Activated naive CD4-positive, alpha-beta T cell treated with Interleukin-2 at 50 U/mL for 16 hours (primary cell): ENCODE measurements at places on chromosomes 11 and 22.

GRCh38 chr11:65382804-65383368, 440 bp upstream of the SLC25A45 start:
- no peak for DNase-seq

DNA sequence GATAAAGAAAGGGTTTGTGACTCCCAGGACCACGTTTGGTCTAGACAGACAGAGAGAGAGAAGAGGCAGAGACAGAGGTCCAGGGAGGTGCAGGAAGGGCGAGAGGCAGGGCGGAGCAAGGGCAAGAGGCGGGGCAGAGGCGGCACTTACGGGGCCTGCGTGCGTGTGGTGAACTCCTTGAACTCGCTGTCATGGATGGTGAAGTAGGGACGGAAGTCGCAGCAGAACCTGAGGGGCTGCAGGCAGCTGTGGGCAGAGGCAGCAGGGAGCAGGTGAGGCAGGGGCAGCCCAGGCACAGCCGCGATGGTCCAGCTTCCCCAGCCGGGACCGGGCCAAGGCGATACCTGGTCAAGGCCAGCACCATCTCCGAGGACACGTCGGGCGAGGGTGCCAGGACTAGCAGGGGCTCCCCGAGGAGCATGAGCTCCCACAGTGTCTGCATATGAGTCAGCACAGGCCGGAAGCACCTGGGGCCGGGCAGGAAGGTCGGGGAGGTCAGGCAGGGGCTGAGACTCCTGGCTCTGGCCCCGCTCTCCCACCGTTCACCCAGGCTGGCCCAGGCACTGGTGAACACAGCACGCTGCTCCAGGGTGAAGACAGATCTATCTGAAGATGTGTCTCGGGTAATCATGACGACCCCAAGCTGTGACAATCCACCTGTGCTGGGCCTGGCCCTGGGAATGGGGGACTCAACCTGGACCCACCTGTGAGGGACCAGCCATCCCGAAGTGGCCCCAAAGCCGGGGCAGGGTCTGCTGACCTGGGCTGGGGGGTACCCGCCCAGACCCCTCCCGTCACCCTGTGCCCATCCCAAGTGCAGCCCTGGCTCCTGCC, 7.2 kb upstream of the PLXNB2 start:
- DNase-seq, result peak; percentile 80

GRCh38 chr11:90845126-90845525, 622.3 kb upstream of the CHORDC1 start:
- DNase-seq, result no peak

DNA sequence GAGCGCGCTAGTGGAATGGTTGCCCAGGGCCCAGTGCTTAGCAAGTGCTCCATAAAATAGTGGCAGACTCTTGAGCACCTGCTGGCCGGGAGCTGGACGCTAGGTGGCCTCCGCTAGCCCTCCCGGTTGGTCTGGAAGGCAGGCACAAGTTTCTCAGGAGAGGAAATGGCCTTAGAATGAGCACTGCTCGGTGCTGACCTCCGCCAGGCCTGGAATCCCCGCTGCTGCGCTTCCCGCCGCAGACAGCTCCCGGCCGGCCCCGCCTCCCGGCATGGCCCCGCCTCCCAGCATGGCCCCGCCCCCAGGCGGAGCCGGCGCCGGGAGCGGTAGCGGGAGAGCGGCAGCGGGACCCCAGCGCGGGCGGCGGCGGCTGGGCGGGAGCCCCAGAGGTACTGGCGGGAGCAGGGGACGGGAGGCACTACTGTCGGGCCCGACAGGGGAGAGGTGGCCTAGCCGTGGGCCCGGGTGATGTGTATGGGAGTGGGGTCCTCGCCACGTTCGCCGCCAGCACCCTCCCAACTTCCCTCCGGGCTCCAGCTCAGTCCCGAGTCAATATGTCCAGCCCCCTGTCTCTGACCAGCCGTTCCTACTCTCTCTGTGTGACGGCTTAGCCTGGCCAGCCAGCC, at the start of gene SIPA1:
SIPA1 (plus strand) TSS at position 308 of the 626 bp plus-strand sequence. CDS start 2,821 bp downstream, outside the sequence.
- DNase-seq, result peak; percentile 74

- DNase-seq, result no peak
These were observed 73.3 kb downstream of the TRMU start for GRCh38 chr22:46408568-46409506.

DNA sequence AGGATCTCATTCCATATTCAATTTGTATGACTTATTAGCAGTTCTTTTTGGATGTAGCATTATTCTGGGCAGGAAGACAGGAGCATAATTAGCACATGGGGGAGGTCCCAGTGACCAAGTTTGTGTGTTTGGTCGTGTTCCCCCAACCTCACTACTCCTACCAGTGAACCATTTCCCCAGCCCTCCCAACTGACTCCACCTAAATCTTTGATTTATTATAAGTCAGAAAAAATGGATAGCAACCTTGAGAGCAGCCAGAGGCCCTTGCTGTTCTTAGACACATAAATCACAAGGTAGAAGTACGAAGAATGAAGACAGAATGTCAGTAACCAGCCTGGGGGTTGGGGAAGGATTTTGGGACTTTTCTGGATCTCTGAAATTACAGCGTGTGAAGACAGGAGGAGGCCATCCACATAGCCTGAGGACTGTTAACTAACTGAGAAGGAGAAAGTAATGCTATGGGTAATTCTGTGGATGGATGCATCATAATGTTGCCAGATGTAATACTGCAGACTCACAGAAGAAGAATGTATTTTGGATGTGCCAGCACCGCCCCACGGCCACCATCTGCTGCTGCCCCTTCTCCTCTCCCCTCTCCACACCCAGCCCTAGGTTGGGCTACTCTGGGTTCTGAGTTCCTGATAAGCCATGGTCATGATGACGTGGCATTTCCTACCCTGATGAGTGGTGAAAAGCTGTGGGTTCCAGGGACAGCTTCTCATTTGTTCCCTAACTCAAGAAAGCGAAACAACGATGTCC, 124.3 kb upstream of the TTC12 start:
- no peak for DNase-seq

GRCh38 chr11:111766834-111767142, 599 bp upstream of the PPP2R1B start:
- no peak for DNase-seq

GRCh38 chr11:9600644-9601036, 27.2 kb downstream of the WEE1 start:
- no peak for DNase-seq

GRCh38 chr11:3824714-3825472, 15.9 kb downstream of the RHOG start:
- DNase-seq, result peak; percentile 84

DNA sequence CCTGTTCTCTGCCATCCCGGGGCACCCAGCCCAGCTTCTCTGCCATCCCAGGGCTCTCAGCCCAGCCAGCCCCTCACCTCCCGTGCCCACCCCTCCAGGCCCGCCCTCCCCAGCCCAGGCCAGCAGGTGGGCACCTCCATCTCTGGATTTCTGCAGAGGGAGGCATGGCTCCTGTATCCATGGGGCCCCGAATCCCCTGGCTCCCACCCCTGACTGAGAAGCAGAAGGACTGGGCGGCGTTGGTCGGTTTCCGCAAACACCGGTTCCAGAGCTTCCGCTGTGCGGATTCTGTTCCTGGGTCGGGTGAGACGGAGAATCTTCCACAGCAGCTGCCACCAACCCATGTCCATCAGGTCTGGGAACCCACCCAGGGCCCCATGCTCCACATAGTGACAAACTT, 240.3 kb downstream of the BRD1 start:
- DNase-seq, result no peak

- DNase-seq, result no peak
These were observed 4.4 kb upstream of the FBXO3 start for GRCh38 chr11:33778675-33779074.

DNA sequence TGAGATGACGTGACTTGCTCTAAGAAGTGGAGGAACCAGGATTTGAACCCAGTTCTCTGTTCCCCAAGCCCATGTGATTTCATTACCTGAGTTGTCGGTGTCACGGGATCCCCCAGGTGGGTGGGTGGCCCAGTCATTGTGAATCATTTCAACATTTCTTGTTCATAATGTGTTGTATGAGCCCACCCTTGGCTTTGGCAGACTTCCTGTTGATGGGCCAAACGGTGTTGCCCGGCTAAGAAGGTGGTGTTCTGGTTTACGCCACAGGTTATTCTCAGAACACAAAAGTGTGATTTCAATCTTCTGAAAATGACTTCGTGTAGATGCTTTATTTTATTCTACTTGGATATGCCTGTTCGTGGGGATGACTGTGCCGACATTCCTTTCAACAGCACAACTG, 21.6 kb upstream of the ST14 start:
- no peak for DNase-seq

- DNase-seq, result no peak
These were observed 27.6 kb upstream of the CASP12 start for GRCh38 chr11:104925850-104926249.

- peak; percentile 72 for DNase-seq
These were observed 4.5 kb downstream of the GSTT2 start for GRCh38 chr22:23984430-23984829.

DNA sequence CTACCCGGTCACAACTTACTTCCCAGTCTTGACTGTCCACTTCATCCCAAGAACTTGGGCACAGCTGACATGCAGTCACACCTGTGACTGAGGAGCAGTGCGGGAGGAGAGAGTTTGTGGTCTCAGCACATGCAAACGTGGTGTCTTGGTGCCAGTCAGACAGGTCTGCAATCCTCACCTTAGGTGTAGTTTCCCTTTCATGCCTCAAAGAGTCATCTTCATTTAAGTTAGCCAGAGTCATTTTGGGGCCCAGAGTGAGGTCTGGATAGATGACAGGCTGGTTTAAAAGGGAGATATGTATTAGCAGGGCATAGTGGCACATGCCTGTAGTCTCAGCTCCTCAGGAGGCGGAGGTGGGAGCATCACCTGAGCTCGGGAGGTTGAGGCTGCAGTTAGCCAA, 108.5 kb upstream of the SORL1-AS1 start:
- DNase-seq, result no peak

- no peak for DNase-seq
These were observed 192.7 kb downstream of the NAV2 start for GRCh38 chr11:19905280-19905853.

GRCh38 chr22:23793326-23793725, 6.6 kb downstream of the SMARCB1 start:
- no peak for DNase-seq

DNA sequence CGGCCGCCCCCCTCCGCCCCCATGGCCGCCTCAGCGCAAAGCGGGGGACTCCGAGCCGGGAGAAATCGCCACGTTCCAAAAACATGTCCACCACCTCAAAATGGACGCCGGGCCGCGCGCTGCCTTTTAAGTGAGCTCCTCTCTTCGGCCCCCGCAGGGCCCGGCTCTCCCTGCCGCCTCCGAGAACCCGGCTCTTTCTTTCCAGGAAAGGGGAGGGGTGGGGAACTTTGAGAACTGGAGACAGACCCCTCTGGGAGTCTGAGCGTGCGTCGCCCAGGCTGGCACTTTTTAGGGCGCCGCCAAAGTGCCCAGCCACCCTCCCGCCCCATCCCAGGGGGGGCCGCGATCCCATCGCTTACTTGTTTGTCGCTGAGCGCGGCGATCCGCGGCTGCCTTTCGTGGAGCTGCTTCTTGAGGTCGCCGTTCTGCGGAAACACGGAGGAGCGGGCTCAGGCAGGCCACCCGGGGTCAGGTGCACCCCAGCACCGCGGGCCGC, 1.6 kb downstream of the PHF21B start:
- no peak for DNase-seq

GRCh38 chr11:90465553-90465952, 242.7 kb upstream of the CHORDC1 start:
- no peak for DNase-seq

DNA sequence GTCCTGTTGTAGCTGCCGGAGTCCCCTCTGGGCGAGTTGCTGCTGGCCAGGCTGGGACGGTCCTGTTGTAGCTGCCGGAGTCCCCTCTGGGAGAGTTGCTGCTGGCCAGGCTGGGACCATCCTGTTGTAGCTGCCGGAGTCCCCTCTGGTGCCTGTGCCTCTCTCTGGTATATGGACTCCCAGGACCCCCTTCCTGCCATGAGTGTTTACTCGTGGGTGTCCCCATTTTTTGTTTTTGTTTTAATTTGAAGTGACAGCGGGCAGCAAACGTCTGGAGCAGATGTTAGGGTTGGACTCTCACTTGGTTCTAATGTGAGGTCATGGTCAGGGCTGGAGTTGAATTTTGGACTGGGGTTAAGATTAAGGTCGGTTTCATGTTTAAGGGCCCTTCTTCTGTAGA, 14.2 kb downstream of the SHANK3 start:
- DNase-seq, result no peak

DNA sequence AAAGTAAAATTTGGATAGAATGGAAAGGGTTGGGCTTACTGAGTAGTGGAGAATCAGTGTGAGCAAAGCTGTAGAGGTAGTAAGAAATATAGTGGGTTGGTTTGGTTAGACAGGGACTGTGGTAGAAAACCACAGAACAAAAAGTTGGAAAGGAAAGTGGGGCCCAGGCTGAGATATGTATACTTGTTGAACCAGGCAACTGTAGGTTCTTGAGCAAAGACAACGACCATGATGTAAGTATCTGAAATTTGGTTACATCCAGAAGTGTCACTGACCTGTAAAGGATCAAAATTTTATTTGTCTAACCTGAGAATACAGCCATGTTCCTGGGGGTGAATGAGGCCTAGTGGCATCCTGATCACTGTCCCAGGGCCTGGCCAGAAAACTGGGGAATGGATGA, 114.1 kb downstream of the STIM1 start:
- no peak for DNase-seq

GRCh38 chr22:30236875-30237274, 9.7 kb downstream of the LIF start:
- DNase-seq, result no peak

DNA sequence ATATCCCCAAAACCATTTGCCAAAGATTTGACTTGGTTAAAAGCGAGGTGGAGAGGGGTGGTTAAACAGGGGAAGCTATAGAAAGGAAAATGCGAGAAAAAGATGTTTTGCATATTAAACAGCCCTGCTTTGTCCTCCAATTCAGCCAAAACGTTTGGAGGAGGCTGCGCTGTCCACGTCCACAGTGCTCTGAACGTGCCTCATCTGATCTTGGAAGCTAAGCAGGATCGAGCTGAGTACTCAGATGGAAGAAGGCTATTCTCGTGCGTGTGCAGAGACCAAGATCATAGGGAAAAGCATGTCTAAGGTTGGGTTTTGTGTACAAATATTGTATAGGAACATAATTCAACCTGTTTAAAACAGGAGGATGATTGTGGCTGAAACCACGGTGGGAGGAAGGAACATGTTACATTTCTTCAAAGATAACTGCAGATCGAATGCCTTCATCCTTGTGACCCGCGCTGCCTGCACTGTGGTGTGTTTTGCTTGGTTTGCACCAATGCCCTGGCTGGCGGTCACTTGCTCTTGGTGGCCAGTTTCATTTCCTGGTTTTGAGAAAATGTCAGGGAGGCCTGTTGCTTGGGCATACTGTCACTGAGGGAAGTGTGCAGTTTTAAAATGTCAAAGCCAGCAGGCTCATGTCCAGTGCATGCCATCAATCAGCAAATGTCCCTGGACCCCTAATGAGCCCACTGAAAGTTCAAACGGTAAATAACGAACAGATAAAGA, 40.4 kb downstream of the FLI1 start:
- peak; percentile 25 for DNase-seq
